Ascending aorta (tissue), 2 donors: ENCODE measurements at places on chromosomes 11 and 22. TPM values are rescaled to one million over a fixed set of nuclear protein-coding genes. Genes with fewer than 3 reads are reported as not detected.

The CDC42EP2 gene
- 20.6 TPM for total RNA-seq

The PARVA gene
- 51.6 TPM for total RNA-seq

GRCh38 chr22:28006271-28006670 is 87.2 kb upstream of the PITPNB start:
- no peak overlapping the region for H3K27ac ChIP-seq
- DNase-seq = no peak
- H3K27me3 ChIP-seq = no peaks in the 10 kb centered on the region
- no peak overlapping the region for H3K4me3 ChIP-seq

DNA sequence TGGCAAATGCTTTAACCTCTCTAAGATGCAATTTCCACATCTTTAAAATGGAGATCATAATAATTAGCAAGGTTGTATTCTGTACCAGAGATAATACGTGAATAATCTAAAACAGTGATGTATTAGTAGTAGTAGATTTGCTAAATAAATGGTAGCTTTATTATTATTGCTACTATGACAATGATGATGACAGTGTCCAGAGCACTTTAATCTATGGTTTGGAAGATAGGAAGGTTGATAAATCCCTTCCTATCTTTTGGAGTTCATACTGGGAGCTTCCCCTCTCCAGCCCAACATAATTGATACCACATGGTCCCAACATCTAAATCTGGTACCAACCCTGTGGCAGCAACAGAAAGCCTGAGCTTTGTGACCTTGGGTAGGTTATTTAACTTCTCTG is 267.8 kb downstream of the FAT3 start:
- no peak overlapping the region for H3K4me3 ChIP-seq
- no peaks in the 10 kb centered on the region for H3K27me3 ChIP-seq
- no peaks in the 10 kb centered on the region for H3K4me1 ChIP-seq
- H3K27ac ChIP-seq = no peak overlapping the region
